ENCODE measurements at places on chromosomes 7 and 10. TPM values are rescaled to one million over a fixed set of nuclear protein-coding genes. Genes with fewer than 3 reads are reported as not detected.

NUPR2 gene
- total RNA-seq, result not detected

ASB13 gene
- 15.0 TPM for total RNA-seq

FKBP6 gene
- not detected for total RNA-seq

ADO gene
- total RNA-seq, result 9.9 TPM

ZCWPW1 gene
- 3.3 TPM for total RNA-seq

SLC26A4 gene
- total RNA-seq, result 0.26 TPM

GPR26 gene
- total RNA-seq, result not detected

COA1 gene
- total RNA-seq, result 52.4 TPM

NDUFB2 gene
- 61.0 TPM for total RNA-seq

ZNF746 gene
- total RNA-seq, result 36.9 TPM

SCIN gene
- not detected for total RNA-seq

WEE2 gene
- total RNA-seq, result not detected

NYAP1 gene
- 1.3 TPM for total RNA-seq

OR2A14 gene
- total RNA-seq, result not detected

PLPP4 gene
- total RNA-seq, result 0.78 TPM

TEX36 gene
- total RNA-seq, result not detected

SOSTDC1 gene
- total RNA-seq, result not detected

MSMB gene
- not detected for total RNA-seq

GDF2 gene
- total RNA-seq, result not detected

RTKN2 gene
- not detected for total RNA-seq

GNGT1 gene
- not detected for total RNA-seq

OPALIN gene
- total RNA-seq, result not detected

ACSM6 gene
- 9.6 TPM for total RNA-seq

LEP gene
- 1.8 TPM for total RNA-seq

LRRD1 gene
- total RNA-seq, result not detected

CHST3 gene
- 8.6 TPM for total RNA-seq

CLCN1 gene
- not detected for total RNA-seq

HABP2 gene
- 9.2 TPM for total RNA-seq

PNLIPRP3 gene
- not detected for total RNA-seq

All from body of pancreas (tissue), 4 donors.